ENCODE measurements at places on chromosomes 2 and 18.

- no peak for DNase-seq
These were observed 198.9 kb upstream of the PIK3C3 start for GRCh38 chr18:41756141-41756540.

DNA sequence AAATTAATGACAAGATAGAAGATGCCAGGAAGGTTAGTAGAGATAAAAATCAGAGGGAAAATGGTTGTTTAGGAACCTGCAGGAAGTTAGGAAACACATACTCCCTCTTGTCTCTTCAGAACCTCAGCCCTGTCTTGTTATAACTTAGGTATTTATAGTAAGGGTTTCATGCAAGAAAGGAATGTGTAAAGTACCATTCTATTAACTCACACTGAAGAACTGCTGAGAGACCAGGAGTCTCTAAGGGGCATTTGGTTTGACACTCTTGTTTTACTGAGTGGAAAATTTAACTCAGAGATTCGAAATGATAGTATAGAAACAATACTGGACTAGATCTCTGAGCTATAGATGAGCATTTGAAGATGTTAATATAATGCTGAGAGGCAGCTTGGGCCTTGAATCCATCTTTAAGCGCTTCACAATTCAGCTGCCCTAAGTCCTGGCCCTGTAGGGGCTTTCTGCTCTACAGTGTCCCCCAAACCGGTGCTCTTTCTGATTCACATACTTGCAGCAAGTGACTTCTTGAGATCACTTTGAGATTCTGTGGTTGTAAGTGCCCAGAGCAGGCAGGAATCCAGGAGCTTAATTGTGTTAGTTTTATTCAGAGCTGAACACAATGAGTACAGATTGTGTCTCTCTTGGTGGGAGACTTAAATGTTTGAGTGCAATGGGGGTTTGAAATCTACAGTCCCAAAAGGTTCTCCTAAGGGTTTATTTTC is 235.0 kb upstream of the RGPD4 start:
- no peak for DNase-seq

DNA sequence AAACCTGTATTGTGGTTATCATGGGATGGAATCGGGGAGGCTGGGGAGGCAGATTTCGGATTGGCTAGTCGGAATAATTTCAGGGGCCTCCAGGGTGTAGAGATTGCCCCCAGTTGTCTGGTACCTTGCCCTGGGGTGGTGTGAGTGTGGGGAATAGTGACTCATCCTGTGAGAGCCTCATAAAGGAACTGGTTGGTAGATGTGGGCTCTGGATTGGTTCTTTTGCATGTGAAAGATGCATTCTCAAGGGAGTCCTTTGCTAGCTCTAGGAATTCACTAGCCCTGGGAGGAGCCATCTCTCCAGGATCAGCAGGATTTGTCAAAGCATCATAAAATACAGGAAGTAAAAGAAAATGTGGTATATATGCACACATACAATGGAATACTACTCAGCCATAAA is 331.6 kb downstream of the SETBP1 start:
- no peak for DNase-seq

- no peak for DNase-seq
These were observed 47.5 kb downstream of the EMILIN2 start for GRCh38 chr18:2894131-2894840.

DNA sequence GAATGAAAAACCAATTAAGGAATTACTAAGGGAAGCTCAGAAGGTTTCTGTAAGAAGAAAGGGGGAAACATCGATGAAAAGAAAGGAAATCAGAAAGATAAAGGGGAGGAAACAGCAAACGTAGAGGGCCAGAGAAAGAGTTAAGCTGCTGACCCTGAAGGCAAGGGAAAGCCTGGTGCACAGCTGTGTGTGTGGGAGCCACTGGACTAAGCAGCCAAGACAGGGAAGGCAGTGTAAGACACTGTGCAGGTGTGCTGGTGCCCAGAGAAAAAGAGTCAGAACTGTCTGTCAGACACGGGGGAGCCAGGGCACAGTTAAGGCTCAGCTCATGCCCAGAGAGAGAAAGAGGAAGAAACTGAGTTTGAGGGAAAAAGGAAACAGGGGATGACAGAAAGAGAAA is 104.0 kb downstream of the HIBCH start:
- DNase-seq: no peak

GRCh38 chr2:199228887-199229819 is 228.6 kb downstream of the SATB2 start:
- no peak for DNase-seq

- no peak for DNase-seq
These were observed 70.9 kb downstream of the MTCL1 start for GRCh38 chr18:8776013-8776943.

DNA sequence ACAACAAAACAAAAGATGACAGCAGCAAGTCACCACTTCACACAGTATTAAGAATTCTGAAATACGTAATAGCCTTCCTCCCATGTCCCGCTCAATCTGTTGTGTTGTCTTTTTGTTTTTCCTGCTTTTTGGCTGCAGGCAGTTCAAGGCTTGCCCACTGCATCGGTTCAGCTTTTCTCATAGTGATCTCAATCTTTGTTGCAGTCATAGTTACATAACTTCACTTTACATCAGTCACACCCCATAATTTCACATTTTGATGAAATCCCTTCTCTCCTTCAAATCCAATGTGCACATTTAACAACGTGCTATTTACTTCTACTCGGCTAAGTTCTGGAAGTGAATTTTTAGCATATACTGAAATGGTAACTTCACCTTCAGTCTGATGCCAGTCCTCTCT is 33.8 kb upstream of the HAAO start:
- no peak for DNase-seq

DNA sequence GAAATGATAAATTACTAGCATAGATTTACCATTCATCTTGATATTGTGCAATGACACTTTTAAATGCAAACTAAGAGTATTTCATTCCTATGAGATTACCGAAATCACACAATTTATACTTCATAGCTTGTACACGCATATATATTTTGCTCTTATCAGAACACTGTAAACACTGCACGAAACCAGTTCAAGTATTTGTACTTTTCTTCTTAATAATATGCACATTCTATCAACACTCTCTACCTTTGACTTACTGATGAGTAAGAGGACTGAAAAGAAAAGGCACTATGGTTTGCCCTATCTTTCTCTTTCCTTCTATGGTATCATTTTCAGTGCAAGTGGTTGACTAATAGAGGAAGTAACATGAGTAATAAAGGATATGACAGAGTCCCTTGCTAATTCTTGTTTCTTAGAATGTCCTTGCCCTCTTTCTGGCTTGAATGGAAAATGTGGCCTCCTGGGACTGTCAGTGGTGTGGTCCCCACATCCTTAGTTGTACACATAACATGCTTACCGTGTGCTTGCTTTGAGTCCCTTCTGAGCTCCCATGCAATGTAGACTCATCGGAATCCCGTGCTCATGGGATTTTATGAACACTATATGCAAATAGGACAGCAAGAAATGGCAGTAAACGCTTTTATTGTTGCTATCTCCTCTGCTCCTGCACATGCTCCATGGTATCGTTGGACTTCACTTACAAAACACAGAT is 363.5 kb upstream of the TNP1 start:
- no peak for DNase-seq

GRCh38 chr18:27696148-27696547 is 480.8 kb downstream of the CDH2 start:
- DNase-seq: no peak

GRCh38 chr2:152506843-152507242 is 171.9 kb downstream of the FMNL2 start:
- DNase-seq: no peak

DNA sequence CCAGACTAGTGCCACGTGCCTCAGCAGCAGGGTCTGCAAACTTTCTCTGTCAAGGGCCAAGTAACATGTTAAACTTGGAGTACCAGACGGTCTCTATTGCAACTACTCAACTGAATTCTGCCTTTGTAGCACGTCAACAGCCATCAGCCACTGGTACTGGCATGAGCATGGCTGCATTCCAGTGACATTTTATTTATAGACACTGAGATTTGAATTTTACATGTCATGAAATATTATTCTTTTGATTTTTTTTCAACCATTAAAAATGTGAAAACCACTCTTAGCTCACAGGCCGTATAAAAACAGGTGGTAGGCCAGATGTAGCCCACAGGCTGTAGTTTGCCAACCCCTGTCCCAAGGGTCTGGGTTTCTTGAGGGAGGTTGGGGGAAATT is 199.7 kb downstream of the TPGS2 start:
- no peak for DNase-seq

- DNase-seq: no peak
These were observed 24.3 kb downstream of the NCOA1 start for GRCh38 chr2:24515335-24515734.

DNA sequence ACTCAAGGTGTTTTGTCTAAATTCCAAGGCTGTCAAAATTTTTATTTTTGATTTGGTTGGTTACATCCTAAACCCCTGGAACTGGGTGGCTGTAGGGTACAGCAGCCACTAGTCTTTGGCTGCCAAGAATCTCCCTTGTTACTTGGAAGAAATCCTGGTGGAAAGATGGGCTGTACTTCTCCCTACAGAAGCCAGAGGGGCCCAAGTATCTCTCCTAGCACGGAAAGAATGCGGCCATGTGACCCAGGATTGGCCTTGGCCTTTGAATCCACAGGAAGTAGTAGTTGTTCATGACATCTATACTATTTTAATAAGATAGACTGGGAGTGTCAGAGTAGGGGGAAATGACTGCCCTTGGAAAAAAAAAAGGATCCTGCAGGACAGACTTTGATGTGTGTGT is 54.4 kb upstream of the MYO3B start:
- no peak for DNase-seq

GRCh38 chr2:120802158-120802557 is 66.5 kb downstream of the GLI2 start:
- DNase-seq: no peak

- DNase-seq: no peak
These were observed 54.5 kb downstream of the CFAP221 start for GRCh38 chr2:119598596-119599263.

DNA sequence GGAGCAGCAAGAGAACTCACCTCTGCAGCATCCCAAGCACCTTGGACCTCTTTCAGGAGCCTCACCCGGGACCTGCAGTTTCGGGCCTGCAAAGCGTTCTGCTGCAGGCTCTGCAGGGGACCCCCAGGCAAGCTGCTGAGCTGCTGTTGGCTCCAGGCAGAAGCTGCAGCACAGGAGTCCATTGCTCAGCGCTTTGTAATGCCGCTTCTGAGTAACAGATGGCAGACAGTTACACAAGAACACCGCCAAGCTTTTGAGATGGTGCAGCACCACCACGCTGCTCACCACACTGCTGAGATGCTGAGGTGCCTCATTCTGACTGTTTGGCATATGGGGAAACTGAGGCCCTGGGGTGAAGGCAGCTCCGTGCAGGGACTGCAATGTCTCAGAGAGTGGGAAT is 1.9 kb upstream of the GALNT14 start:
- DNase-seq: no peak

DNA sequence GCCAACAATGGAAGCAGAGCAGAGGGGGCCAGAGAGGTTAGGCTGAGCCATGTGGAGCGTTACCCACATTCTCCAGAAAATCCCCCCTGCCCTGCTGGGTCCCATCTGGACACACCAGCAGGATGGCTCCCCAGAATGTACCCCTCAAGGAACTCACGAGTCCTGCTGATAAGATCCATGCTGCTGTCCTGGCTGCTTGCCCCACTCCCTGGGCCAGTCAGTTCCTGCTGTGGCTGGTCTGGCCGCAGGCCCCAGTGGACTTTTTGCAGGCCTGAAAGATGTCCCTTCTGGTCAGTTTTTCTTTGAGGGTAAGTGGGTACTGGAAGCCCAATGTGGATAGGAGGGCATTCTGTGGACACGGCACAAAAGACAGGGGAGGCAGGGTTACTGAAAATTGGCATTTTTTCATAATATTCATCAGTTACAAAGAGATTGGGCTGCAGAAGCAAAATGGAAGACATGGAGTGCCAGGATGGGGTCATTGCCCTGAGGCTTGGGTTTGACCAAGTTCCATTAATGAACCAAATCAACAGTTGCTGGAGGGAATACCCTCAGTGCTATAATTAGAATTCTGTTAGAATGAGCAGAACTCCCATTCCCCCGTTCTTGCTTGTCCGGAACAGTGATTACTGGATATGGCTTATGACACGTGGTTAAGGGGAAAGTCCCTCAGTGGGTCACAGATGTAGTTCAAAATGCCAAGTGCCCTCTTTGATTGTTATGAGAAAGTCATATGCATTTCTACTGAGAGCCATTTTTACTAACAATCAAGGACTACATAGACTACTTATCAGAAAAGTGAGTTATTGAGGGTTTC is 38.7 kb downstream of the SLC4A5 start:
- DNase-seq: no peak

DNA sequence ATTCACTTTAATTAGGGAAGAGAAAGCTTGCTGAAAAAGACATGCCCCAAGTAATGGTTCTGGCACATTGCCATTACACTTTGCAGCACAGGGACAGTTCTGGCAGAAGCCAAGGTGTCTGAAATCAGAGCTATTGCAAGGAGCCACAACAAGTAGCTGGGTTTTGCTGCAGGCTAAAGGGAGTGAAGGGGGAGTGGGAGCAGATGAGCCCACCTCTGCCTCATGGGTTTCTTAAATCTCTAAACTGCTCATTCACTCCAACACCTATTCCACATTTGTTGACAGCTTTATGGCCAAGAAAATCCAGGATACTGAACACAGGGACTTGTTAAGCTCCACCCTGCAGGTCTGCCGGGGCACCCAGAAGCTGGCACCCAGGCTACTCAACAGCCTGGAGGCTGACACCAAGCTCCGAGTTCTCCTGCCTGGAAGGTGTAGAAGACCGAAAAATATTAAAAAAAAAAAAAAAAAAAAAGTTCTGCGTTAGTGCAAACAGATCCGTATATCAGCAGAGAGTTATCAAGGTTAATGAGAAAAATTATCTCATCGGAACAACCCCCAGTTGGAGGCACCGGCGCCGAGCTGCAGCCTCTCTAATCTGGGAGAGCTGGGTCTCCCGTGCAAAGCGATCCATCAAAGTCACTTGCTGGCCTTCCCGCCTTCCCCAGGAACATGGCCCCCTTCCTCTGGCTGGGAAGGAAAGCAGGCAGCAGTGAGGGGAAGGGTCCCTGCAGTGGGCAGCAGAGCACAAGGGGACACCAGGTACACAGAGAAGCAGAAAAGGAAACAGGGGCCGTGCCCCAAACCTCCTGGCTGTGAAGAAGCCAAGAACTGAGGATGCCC is 123.7 kb downstream of the HNMT start:
- no peak for DNase-seq

GRCh38 chr2:71173096-71173495 is 42.7 kb downstream of the MPHOSPH10 start:
- no peak for DNase-seq

- no peak for DNase-seq
These were observed 9.8 kb downstream of the MCEE start for GRCh38 chr2:71120195-71120594.

GRCh38 chr2:34936089-34936488 is 1337.0 kb upstream of the FAM98A start:
- no peak for DNase-seq

- DNase-seq: no peak
These were observed 230.9 kb upstream of the RGPD4 start for GRCh38 chr2:107595749-107596148.
